Gastroesophageal sphincter (tissue), 4 donors: ENCODE measurements at places on chromosomes 3 and 15. TPM values are rescaled to one million over a fixed set of nuclear protein-coding genes. Genes with fewer than 3 reads are reported as not detected.

The SPINK8 gene
- total RNA-seq: not detected

The LDHAL6B gene
- total RNA-seq: 0.54 TPM

The CDAN1 gene
- 6.5 TPM for total RNA-seq

The LEKR1 gene
- not detected for total RNA-seq

GRCh38 chr15:25091421-25092158 is 136.8 kb downstream of the SNRPN start:
- ATAC-seq: no peak

- no peak for ATAC-seq
Observed at GRCh38 chr3:141227752-141228151, 3.9 kb upstream of the PXYLP1 start.

GRCh38 chr15:35728219-35728940 is 182.4 kb upstream of the DPH6 start:
- no peak for ATAC-seq

The GP9 gene
- total RNA-seq: not detected
